ENCODE measurements at places on chromosomes 6 and 20.

DNA sequence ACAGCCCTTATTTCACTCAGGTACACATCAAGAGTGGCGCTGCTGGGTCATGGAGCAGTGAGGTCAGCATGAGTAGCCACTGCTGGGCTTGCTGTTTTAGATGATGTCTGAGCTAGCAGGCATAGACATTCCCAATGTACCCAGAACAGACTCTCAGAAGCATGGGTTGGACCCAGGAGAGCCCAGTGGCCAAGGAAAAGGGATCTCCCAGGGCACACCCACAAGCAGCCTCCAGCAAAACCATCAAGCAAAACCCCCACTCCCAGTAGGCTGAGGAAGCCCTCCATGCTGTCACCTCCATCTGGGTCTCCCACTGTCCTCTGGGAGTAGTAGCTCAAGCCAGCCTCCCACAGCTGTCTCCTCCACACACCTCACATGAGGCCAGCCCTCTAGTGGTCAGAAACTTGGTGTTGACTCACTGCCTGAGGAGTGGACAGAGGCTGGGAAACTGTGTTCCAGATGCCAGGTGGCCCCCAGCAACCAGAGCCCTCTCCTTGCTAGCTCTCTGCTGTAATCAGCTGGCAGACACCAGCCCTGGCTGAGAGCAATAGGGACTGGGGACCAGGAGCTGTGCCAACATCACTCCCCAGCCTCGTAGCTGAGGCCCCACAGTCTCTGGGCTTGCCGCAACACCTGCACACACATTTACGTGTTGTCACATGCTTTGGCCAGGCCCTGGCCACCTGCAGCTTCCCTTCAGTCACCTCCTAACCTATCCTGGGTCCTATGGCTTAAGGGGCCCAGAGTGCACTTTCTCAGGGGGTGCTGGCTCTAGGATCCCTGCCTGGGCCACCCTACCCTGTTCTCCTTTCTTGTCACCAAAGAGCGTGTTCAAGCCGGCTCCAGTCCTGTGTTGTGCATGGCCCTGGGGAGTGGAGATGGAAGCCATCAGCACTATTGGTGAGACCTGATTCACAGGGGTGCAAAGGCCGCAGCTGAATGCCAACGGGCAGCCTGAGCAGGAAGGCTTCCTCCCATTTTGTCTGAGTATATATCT is 1.9 kb upstream of the AP5S1 start:
- no peak for DNase-seq

DNA sequence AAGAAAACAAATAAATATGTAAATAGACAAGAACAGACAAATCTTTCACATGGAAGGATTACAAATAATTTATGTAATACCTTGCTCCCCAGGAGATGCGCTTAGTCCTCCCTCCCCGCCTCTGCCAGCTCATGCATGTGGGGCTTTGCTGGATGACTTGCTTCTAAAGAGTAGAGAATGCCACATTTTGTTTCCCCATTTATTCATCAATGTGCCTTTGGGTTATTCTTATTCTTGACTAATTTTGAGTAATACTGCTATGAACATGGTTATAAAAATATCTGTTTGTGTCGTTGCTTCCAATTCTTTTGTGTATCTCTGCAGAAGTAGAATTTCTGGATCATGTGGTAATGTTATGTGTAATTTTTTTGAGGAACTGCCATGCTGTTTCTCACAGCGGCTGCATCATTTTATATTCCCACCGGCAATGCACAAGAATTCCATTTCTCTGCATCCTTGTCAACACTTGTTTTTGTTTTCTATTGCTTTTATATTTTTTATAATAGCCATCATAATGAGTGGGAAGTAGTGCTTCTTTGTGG is 23.8 kb upstream of the DUSP22 start:
- DNase-seq, result no peak

- no peak for DNase-seq
Observed at GRCh38 chr6:3819161-3820110, 29.7 kb upstream of the FAM50B start.

DNA sequence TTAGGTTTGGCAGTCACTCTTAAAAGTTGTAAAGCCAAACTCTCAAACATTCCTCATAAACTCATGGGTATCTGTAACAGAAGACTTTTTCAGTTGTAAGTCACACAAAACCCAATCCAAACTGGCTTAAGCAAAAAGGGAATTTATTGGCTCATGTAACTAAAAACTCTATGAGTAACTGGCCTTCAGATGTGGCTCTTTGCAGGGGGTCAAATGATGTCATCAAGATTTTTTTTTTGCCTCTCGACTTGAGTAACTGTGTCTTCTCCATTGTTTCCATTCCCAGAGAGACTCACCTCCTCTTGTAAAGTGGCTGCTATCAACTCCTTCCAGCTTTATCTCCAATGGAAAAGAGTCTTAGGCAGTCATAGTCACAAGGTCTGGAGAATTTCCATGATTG is 645.0 kb downstream of the DHX35 start:
- DNase-seq, result no peak

DNA sequence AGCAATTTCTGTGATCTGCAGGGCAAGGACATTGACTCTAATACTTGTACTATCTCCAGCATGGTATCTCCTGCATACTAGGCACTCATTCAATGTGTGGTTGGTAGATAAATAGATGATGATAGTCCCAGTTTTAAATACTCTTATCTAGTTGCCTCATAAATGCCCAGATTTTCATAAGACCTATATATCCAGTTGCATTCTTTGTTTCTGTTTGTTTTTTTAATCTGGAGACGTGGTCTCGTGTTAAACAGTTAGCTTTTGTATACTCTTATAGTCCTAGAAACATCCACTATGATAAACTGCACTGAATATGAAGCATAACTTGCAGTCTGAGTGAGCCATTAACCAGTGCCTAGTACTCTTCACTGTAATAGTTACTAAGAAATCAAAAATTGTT is 35.5 kb upstream of the SUMO4 start:
- DNase-seq, result no peak

DNA sequence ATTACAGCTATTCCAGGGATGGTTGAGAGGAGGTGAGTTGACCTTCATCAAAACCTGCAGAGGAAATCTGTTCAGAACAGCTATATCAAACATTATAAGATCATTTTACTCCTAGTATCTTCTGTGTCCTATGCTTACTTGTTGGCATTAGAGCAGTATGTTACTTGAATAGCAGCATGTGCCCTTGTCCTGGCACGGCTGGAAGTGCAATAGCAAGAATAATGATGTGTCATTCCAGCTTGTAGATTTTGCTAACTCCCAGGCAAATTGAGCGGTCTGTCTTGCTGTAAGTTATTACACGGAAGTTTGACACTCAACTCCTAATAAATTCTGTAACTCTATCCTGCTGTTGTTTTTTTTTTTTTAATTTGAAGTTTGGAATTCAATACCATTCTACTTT is 385.5 kb downstream of the TENT5A start:
- no peak for DNase-seq

DNA sequence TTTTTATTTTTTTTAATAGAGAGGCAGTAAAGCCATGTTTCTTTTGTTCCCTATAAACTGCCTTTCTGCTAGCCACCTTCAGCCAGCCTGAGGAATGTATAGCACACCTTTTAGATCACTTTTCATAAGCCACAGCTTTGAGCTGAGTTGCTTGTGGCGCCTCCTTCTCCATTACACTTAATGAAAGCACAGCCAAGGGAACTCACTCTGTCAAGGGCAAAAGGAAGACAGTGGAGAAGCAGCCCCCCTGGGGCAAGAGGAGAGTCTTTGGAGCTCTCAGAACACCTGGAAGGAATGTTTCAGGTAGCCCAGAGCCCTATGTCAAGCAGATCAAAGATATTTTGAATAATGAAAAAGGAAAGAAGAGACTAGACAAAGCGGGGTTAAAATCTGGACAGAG is 235.1 kb downstream of the CLIC5 start:
- DNase-seq, result no peak

GRCh38 chr6:139882977-139883728 is 508.7 kb upstream of the CITED2 start:
- no peak for DNase-seq

DNA sequence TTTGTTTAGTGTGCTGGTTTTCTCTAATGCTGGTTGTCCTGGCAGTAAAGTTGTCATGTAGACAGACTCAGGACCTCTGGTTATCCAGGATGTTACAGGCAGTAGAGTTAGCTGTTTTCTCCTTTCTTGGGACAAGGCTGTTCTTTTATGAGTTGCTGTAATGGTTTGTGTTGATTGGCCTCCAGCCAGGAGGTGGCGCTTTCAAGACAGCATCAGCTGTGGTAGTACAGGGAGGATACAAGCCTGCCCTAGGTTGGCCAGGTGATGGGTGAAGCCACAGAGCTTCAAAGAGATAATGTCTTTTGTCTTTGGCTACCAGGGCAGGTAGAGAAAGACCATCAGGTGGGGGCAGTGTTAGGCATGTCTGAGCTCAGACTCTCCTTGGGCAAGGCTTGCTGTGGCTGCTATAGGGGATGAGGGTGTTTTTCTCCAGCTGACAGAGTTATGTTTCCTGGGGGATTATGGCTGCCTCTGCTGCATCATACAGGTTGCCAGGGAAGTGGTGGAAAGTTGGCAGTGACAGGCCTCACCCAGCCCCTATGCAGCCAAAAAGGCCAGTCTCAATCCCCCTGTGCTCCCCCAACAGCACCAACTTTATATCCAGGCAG is 127.2 kb upstream of the TAB2 start:
- DNase-seq, result no peak

- no peak for DNase-seq
Observed at GRCh38 chr6:52931351-52931750, 21.9 kb upstream of the GSTA3 start.

DNA sequence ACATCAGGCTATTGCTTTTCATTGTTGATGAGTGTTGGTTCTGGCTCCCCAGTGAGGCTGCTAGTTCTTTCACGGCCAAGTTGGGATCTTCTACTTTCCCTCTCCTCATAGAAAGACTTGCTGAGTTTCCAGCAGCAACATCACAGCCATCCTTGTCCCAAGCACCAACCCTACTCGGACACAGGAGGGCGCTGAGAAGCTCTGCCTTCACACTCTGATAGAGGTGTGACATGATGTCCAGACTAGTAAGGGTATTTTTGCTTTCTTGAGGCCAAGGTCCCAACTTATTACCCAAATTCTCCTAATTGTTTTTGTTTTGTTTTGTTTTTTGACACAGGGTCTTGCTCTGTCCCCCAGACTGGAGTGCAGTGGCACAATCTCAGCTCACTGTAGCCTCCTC is 3.0 kb upstream of the GCM1 start:
- DNase-seq, result no peak

- DNase-seq, result no peak
Observed at GRCh38 chr6:108518714-108519576, 41.8 kb upstream of the FOXO3 start.

DNA sequence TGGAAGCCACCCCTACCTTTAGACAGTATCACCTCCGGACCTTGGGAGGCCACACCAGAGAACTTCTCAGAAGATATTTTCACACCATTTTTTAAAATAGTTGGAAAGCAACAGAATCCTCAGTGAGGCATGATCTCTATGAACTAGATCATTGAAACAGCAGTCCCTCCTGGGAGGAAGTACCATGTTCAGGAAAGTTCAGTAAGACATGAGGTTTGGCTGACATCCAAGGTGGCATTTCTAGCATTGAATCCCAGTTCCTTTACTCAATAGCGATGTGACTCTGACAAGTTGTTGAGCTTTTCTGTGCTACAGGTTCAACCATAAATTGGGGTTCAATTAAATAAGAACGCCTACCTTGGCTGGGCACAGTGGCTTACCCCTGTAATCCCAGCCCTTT is 169.0 kb downstream of the TBC1D7 start:
- no peak for DNase-seq

- DNase-seq, result no peak
Observed at GRCh38 chr6:52243282-52243893, 912 bp downstream of the IL17F start.

DNA sequence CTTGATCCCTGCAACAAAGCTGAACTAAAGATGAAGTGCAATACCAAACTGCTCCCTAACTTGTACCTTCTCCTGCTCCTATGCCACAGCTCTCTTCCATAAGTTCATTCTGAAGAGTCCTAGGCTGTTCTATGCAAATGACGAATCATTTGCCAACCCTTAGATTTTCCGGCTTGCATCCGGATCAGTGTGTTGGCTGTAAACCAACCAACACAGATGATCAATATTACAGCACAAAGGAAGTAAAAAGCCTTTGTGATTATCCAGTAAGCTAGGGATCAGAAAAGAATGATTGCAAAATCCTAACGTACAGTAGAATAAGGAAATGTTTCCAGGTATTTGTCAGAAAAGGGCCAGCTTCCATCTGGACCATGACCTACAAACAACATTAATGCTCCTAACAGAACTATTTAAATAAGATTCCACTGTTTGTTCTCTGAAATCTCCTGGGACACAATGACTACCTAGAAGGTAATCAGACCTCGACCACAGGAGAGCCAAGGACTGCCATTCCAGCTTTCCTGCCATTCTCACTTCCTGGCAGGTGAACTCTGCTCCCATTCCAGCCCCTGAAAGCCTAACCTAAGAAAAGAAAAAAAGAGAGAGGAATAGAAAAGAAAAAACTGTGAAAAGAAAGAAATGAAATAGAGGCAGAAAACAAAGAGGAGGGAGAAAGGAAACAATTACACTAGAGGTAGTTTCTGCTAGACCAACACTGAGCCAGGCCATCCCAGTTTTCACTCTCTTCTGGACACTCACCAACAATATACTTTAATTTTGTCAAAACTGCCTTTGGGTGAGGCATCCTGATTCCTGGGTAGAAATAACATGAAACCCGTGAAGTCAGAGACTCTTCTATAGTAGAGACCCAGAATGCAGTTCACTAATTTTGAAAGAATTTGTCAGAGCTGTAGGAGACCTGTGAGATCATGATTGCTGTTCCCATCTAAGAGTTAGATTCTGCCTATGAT is 19.7 kb downstream of the GMDS start:
- DNase-seq, result no peak

- DNase-seq, result no peak
Observed at GRCh38 chr6:43009124-43009523, 4.6 kb downstream of the MEA1 start.

GRCh38 chr6:75333676-75334200 is 49.1 kb upstream of the TMEM30A start:
- DNase-seq, result no peak

- DNase-seq, result no peak
Observed at GRCh38 chr6:1054653-1055014, 257.3 kb upstream of the FOXQ1 start.

- DNase-seq, result no peak
Observed at GRCh38 chr6:56693246-56693607, 50.5 kb upstream of the DST start.

GRCh38 chr6:22253955-22254655 is 42.7 kb downstream of the PRL start:
- no peak for DNase-seq
